ENCODE measurements at places on chromosomes 3 and 15.

DNA sequence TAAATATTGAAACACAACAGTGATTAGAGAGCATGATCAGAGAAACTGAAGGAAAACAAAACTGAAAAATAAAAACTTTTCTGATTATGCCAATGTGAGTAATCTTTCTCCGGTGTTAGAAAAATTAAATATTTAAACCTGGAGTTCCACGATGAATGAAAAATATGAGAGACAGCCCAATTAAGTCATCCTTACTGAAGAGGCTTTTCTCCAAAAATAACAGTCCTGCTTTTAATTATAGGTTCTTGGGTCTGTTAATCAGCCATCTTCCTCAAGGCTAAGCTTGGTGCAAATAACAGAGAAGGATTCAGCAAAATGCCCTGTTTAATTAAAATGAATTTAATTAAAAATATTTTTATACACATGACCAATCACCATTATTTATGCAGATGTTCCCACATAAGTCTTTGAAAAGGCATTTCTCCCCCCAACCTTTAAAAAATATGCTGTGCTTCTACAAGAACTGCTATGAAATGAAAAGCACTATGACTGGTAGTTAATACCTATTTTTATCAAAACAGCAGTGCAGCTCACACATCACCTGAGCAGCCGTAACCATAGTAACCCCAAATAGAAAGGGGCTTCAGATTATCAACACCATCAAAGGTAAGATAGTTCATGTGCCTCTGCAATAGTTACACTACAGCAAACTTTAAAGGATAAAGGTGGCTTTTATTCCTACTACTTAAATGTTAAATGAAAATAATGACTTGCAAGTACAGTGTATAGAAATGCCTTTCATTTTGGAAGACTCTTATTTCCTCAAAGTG, 175.7 kb downstream of the SLC9A9 start:
- DNase-seq: no peak

GRCh38 chr3:49709852-49710251, 9.6 kb downstream of the AMIGO3 start:
- DNase-seq: no peak

GRCh38 chr3:12716605-12717151, 42.4 kb downstream of the TMEM40 start:
- DNase-seq: no peak

DNA sequence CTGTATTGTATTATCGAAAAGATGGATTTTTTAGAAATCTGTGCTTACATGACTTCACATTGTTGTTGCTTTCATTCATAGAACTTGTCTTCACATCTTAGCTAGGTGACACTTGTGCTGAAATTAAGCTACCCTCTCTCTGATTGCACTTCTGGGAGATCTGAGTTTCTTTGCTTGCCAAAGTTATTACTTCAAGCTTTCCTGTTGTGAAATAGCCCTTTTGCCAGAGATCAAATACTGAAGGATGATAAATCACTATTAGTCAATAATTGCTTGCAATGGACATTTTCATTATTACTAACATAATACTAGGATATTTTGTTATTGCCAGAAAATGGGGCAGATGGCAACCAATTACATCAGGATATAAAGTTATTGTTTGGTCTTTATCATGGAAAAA, 34.7 kb downstream of the PIK3CA start:
- DNase-seq: no peak

DNA sequence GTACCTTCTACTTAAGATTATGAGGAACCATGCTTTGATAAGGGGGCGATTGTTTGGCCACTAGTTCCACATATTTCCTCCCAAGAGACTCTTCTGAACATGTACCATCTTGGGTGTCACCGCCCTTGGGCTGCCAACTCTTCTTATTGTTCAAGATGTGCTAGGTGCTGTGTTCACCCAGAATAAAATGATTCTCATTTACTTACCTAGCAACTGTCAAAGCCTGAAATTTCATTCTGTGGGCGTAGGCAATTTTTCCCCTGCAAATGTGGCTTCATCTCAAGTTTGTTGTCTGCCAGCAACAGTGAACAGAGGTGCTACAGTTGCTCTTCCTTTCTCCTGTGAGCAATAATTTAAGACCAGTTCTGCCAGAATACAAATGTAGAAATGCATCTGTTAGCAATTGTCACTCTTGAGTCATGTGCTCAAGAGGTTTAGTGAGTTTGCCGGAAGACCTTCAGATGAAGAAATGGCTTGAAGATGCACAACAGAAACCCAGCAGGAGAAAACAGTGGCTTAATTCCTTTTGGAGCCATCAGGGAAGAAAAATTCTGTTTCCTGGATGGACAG, 41.3 kb upstream of the RARB start:
- no peak for DNase-seq

DNA sequence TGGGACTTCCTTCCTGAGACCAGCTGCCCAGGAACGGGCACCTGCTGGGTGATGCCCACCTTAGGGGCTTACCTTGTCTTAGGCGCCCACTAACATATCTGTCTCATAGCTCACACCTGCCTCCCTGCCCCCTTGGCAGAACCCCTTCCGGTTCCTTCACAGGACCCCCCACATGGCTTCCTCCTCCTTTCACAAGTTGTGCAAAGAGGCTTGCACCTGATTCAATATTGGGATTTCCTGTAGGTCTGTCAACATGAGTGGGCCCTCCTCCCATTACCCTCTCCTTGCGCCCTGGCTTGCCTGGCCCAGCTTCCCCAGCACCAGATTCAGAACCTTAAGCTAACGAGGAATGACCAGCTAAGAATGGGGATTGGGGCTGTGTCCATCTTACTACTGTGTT, 633 bp downstream of the THPO start:
- no peak for DNase-seq

- no peak for DNase-seq
Observed at GRCh38 chr15:71891026-71891425, 80.7 kb downstream of the NR2E3 start.

- no peak for DNase-seq
Observed at GRCh38 chr3:142651711-142652110, 55.5 kb downstream of the PLS1 start.

GRCh38 chr3:134134698-134135415, 105.1 kb upstream of the SLCO2A1 start:
- no peak for DNase-seq

DNA sequence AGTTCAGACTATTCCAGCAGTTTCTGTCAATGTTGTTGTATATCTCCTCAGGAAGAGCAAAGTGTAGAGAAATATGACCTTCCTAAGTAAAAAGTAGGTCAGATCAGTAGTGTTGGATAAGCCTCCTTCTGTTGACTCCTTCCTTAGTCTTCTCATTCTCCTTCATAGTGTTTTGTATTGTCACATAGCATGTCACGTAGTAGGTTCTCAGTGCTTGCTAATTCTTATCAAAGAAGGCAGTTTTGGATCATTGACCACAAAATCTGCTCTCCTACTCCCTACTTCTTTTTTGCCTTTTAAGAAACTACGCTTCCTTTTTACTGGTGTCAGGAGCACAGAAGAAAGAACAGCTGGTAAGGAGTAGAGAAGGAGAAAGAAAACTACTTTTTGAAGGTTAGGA, 1.0 kb upstream of the MGA start:
- DNase-seq: no peak

DNA sequence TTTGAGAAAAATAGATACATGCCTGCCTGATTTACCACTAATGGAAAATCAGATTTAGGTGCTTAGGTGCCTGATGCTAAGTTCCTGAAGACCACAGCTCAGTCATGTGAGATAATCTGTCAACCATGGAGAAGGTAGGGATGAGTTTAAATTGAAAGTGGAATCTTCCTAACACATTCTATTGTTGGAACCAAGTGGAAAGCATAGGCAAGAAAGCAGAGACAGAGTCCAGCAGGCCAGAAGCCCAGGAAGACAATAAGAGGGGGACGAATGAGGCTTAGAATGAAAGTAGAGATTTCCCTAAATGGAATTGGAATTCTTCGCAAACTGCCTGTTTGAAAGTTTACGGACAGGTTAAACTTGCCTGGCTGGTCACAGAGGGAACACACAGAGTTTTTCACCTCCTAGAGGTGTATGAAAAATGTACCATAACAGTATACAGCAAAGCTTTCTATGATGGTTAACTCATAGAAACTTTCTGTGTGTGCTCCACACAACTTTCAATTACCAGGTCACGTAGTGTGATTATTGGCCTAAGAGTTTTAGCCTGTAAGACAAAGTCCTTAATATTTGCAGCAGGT, 453.8 kb upstream of the KCNMB2 start:
- no peak for DNase-seq

GRCh38 chr3:52633786-52634185, 51.9 kb downstream of the PBRM1 start:
- no peak for DNase-seq

- no peak for DNase-seq
Observed at GRCh38 chr15:91790836-91791235, 62.7 kb upstream of the SLCO3A1 start.

- no peak for DNase-seq
Observed at GRCh38 chr15:62858343-62858742, 184.2 kb upstream of the TPM1 start.

- DNase-seq: no peak
Observed at GRCh38 chr3:126781889-126782491, 78.0 kb downstream of the CHCHD6 start.

DNA sequence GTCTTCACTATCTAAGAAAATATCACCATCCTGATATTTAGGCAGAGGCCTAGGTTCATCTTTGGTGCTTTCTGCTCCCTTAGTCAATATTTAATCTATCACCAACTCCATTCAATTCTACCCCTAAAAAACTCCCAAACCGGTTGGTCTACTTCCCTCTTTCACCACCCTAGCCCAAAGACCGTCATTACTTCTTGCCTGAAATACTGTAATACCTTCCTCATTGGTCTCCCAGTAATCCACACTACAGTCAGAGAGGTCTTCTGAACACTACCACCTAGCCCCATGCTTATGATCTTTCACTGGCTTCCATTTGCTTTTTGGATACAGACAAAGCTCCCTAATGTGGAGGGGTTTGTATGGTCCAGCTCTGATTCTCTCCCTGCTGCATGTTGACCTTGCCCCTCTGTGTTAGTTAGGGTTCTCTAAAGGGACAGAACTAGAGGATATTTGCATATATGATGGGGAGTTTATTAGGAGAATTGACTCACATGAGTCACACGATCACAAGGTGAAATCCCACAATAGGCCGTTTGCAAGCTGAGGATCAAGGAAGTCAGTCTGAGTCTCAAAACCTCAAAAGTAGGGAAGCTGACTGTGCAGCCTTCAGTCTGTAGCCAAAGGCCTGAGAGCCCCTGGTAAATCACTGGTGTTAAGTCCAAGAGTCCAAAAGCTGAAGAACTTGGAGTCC, 36.4 kb upstream of the ATP2C1 start:
- no peak for DNase-seq

- DNase-seq: no peak
Observed at GRCh38 chr3:134027631-134028030, 2.1 kb downstream of the SLCO2A1 start.

DNA sequence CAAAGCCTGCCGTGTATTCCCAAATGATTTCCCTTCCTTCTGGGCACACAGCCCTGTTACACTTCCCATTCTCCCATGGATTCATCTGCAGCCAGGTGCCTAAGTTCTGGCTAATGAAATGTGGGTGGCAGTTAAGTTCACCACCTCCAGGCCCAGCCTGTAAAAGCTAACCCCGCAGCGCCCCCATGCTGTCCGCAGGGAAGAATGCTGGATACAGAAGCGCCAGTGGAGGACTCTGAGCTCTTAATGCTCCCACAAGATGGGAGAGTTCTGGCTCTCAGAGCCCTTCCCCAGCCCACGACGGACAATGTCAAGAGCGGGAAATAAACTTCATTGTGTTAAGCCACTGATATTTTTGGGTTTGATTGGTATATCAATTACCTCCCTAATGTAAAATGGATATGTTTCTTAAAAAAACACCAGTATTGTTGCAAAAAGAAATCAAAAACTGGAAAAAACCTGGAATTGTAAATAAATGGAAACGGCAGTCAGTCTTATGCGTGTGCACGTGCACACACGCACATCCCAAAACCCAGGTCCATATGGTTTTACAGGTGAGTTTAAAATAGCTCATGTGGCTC, 37.7 kb upstream of the FGD5 start:
- peak; percentile 71 for DNase-seq

DNA sequence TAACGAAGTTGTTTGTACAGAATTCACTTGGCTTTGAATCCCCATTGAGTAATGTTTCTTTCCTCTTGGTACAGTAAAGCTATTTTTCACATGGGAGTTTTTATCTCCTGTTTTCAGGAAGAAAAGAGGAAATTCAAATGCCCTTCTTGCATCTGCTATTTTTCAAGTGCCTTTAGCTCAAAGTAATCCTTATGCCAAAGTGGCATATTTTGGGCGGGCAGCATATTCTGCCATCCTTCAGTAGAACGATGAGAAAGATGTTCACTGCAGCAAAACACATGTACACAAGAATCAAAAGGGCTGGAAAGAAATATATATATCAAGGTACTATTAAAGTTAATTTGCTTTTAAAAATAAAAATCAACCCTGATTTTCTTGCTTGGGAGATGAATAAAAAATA, 5.3 kb upstream of the NSMCE3 start:
- no peak for DNase-seq

DNA sequence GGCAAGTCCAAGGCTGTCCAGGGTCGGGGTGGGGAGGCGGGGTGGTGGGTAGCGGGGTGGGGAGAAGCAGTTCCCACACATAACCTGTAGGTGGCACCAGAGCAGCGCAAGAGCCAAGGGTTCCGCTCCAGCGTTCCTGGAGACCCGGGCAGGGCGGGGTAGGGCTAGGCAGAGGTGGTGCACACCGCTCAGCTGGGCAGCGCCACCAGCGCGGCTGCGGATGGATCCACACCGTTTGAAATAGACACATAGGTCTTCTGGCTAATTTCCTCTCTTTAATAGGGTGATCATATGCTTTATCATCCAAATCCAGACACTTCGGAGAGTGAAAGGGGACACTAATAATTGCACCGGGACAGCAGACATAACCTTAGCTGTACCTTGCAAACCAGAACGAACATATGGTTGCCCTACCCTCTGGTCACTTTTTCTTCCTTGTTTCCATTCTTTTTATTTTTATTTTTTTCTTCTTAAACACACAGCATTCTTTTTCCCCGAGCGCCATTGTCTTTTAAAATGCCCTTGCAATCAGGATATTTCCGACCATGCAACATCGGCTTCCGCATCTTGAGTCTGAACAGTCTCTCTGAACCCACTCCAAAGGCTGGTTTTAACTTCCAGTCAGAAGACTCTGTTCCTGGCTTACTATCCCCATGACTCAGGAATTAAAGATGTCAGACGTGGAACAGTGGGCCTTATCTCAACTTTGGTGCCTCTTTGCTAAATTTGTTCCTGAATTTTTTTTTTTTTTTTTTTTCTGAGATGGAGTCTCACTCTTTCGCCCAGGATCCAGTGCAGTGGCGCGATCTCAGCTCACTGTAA, 12.5 kb upstream of the ZSCAN2 start:
- DNase-seq: peak; percentile 91

DNA sequence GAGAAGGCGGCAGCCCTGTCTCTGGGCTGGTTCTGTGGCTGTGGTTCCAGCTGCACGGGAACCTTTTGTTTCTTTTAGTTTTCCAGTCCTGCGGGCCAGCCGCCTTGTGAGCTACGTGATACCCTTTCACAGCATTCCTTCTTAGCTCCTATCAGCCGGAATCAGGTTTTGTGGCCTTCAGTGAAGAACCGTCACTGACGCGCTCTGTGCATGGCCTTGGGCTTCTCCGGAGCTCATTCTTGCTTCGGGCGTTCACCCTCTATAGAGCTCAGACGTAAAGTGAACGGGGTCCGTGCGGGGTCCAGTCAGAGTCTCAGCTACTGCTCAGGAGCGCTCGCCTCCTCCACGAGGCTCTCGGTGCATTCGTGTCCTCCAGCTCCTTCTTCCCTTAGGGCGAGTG, 166.7 kb downstream of the FAM43A start:
- no peak for DNase-seq

GRCh38 chr3:32569540-32570420, 878 bp downstream of the DYNC1LI1 start:
- peak; percentile 67 for DNase-seq

GRCh38 chr15:40470423-40471104, at the start of gene CHST14:
Gene CHST14, plus strand, starts transcription at chr15:40470984. Its CDS starts 230 bp downstream, at chr15:40471214.
- peak; percentile 67 for DNase-seq

All from endothelial cell (in vitro differentiated cells).